ENCODE measurements at places on chromosomes 3 and 15. TPM values are rescaled to one million over a fixed set of nuclear protein-coding genes. Genes with fewer than 3 reads are reported as not detected.

The KCTD6 gene
- 6.7 TPM for total RNA-seq

- no peak overlapping the region for H3K4me3 ChIP-seq
- H3K4me1 ChIP-seq: peaks cover 7% of the 10 kb centered on the region
- H3K36me3 ChIP-seq: no peaks in the 10 kb centered on the region
- no peak for DNase-seq
Measured at GRCh38 chr3:133112666-133113065, 74.5 kb downstream of the TMEM108 start.

DNA sequence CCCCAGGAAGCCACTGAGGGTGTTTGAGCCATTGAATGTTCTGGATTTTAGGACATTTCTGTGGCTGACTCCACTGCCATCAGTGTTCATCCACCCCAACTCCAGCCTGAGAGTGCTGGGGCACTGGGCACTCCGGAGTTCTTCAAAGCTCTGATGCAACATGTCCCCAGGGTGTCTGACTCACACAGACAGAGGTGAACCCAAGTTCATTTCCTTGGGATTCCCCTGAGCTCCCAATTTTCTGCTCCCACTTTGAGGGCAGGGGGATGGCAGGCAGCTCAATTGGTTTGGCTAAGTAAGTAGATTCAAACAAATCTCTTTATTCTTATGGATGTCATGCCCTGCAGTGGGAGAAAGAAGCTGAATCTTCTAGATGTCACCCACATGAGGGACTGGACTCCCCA lies 2.2 kb downstream of the STRA6 start:
- H3K4me1 ChIP-seq: peaks cover 2% of the 10 kb centered on the region
- peaks cover 1% of the 10 kb centered on the region for H3K27me3 ChIP-seq
- no peaks in the 10 kb centered on the region for H3K36me3 ChIP-seq
- DNase-seq: peak; percentile 63
- no peak overlapping the region for H3K4me3 ChIP-seq

The ACKR4 gene
- 0.64 TPM for total RNA-seq

- H3K4me3 ChIP-seq: no peak overlapping the region
- no peaks in the 10 kb centered on the region for H3K4me1 ChIP-seq
- DNase-seq: no peak
- H3K27ac ChIP-seq: no peak overlapping the region
- H3K36me3 ChIP-seq: no peaks in the 10 kb centered on the region
Measured at GRCh38 chr3:36480911-36481648, 100.8 kb downstream of the STAC start.

The CLCN2 gene
- total RNA-seq: 1.6 TPM

The LIPC gene
- total RNA-seq: not detected

- H3K27me3 ChIP-seq: peaks cover 91% of the 10 kb centered on the region
- DNase-seq: no peak
- no peaks in the 10 kb centered on the region for H3K36me3 ChIP-seq
- no peaks in the 10 kb centered on the region for H3K4me1 ChIP-seq
- H3K4me3 ChIP-seq: peak overlapping the region; percentile 60
Measured at GRCh38 chr15:83282776-83283137, 1.7 kb downstream of the BNC1 start.

The KLHL40 gene
- total RNA-seq: 923 TPM

DNA sequence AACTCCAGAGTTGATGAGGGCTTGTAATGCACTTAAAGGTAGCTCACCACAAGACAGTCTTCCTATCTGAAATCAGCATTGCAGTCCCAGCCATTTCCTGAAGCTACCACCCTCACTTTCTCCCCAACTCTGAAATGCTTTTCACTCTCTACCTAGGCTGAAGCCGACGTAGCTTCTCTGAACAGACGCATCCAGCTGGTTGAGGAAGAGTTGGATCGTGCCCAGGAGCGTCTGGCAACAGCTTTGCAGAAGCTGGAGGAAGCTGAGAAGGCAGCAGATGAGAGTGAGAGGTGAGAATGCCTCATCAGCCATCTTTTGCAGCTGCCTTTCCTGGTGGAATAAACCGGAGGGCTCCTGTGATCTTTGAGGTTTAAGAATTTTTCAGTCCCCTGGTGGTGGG lies 14.3 kb downstream of the TPM1 start:
- no peak overlapping the region for H3K4me3 ChIP-seq
- no peaks in the 10 kb centered on the region for H3K27me3 ChIP-seq
- DNase-seq: peak; percentile 78
- H3K27ac ChIP-seq: peak overlapping the region; percentile 94
- peaks cover 60% of the 10 kb centered on the region for H3K4me1 ChIP-seq

- H3K27me3 ChIP-seq: no peaks in the 10 kb centered on the region
- no peak overlapping the region for H3K4me3 ChIP-seq
- peak; percentile 70 for DNase-seq
- peaks cover 3% of the 10 kb centered on the region for H3K4me1 ChIP-seq
- no peaks in the 10 kb centered on the region for H3K36me3 ChIP-seq
Measured at GRCh38 chr3:37590328-37591079, 271.2 kb upstream of the CTDSPL start.

The OR5K2 gene
- not detected for total RNA-seq

GRCh38 chr3:107523289-107523538 lies 452 bp downstream of the BBX start:
- peak overlapping the region; percentile 95 for H3K4me3 ChIP-seq
- peak overlapping the region; percentile 80 for H3K27ac ChIP-seq
- DNase-seq: no peak
- H3K27me3 ChIP-seq: no peaks in the 10 kb centered on the region
- H3K36me3 ChIP-seq: no peaks in the 10 kb centered on the region

Data from psoas muscle (tissue), 8 donors.